Skeletal muscle cell (primary cell): ENCODE measurements at places on chromosomes 4 and X.

DNA sequence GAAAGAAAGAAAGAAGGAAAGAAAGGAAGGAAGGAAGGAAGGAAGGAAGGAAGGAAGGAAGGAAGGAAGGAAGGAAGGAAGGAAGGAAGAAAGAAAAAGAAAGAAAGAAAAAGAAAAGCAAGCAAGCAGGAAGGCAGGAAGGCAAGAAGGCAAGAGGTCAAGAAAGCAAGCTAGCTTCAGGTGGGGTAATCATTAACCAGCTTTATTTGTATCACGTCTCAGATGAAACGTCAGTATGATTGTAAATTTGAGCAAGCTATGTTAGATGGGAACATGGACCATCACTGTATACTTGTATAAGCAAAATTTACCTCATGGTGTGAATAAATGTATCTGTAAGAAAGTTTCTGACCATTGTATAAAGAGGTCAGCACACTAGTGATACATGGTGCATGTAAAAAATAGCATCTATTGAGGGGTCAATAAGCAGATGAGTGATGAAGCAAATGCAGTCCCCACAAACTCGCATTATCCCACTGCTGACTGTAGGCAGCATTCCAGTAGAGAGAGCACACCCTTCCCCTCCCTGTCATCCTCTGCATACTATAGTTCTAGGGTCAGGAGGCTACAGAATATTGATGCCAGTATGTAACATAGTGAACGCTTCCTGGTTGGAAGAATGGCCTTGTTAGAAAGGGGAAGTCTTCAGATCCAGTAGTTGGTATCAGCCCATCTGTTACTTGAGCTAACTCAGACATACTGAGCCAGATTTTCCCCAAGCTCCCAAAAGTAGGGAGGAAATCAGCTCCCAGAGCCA lies 16.5 kb upstream of the KLHL34 start:
- DNase-seq = no peak

- DNase-seq = no peak
These were observed 150.4 kb downstream of the CENPC start for GRCh38 chr4:67394879-67395278.

- no peak for DNase-seq
These were observed 119.3 kb downstream of the ZNF330 start for GRCh38 chr4:141339966-141340365.

DNA sequence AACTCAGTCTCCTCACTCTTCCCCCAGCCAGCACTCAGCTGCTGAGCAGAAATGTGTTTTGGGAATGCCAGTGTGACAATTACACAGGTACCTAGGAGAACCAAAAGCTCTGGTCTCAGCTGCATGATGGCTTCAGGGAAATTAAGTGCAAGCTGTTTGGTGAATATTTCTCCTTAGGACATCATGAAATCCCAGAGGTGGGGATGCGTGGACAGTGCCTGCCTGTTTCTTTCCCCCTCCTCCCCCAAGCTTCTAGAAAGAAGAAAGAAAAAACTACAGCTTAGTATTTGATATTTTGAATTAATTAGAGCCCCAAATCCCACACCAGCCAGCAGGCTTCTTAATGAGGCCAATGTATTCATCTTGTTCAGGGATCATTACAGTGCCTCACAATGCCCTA lies 243.0 kb downstream of the IDS start:
- no peak for DNase-seq

GRCh38 chrX:79140731-79141130 lies 3.8 kb upstream of the GPR174 start:
- no peak for DNase-seq

- DNase-seq = no peak
These were observed 565.1 kb upstream of the NDST4 start for GRCh38 chr4:115678425-115678941.

DNA sequence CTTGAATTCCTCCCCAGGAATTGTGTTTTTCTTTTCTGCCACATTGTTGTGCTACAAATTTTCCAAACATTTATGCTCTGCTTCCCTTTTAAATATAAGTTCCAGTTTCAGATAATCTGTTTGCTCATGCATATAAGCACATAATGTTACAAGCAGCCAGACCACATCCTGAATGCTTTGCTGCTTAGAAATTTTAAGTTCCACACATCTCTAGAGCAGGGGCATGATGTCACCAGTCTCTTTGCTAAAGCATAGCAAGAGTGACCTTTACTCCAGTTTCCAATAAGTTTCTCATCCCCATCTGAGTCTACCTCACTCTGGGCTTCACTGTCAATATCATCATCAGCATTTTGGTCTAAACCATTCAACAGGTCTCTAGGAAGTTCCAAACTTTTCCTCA lies 932.5 kb downstream of the SH3BGRL start:
- no peak for DNase-seq

GRCh38 chrX:143296521-143296920 lies 220.8 kb downstream of the SPANXN3 start:
- no peak for DNase-seq

GRCh38 chr4:135194477-135194876 lies 992.9 kb upstream of the PABPC4L start:
- DNase-seq = no peak
